ENCODE measurements at places on chromosomes 4 and X.

DNA sequence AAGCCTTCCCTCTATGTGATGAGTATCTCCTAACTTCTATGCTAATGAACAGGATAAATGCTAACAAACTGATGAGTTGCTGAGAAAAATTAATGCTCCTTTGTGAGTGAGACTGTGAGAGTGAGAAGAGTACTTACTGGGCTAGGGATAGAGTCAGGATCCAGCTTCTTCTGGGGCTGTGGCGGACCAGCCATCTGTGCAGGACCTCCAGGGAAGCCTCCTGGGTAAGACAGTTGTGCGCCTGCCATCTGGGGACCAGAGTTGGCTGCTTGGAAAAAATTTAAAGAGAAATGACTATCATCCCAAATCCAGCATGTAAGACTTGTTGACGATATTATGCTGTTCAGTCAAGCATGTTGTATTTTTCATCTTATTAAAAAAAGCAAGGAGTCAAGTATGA is 21.0 kb downstream of the SEC24D start:
- no peak for DNase-seq

DNA sequence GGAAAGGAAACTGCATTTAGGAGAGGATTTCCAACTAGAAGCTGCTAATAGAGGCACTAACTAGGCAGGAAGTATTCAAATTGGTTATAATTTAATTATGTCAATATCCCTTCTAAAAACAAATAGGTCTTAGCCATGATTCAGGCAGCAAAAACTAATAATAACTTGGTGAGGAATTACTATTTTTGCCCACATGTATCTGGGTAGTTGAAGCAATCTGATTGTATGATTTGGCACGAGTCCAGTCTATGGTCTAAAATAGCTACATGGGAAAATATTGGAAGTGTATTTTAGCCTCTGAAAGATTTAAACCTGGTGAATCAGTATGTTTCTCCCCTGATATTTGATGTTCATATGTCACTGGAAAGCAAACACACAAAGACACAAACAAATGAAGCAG is 62.2 kb downstream of the MFAP3L start:
- DNase-seq, result no peak

GRCh38 chrX:111361751-111362150 is 50.2 kb downstream of the DCX start:
- no peak for DNase-seq

DNA sequence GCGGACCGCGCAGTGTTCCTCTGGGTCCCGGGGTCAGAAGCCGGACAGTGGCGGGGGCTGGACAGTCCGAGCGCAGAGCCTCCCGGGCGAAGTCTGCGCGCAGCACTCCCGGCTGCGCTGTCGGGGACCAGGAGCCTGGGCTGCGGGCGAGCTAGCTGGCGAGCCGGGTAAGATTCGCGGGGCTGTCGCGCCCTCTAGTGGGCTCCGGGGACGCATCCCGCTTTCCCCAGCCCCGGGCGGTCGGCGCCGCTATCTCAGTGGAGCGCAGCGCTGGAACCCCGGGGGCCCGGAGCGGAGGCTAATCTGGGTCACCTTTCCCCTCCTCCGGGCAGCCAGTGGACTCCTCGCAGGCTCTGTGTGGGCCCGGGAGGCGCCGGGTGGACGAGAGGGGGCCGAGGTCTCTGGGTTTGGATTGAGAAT is 4.2 kb downstream of the PDGFRA start:
- DNase-seq, result peak; percentile 95

DNA sequence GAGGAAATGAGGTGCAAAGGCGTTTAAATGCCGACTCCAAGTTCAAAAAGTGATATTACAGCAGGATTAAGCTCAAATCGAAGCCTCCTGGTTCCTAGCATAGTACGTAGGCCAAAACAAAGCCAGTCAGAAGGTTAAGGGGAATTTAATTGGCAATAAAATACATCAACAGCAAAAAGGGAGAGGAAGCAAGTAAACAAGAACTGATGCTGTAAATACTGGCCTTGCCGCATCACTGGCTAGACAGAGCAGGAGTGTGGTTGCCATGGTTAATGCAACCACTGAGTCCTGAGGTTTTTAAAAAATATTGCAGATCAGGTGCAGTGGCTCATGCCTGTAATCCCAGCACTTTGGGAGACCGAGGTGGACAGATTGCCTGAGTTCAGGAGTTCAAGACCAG is 63.2 kb upstream of the FBXW7 start:
- DNase-seq, result no peak

DNA sequence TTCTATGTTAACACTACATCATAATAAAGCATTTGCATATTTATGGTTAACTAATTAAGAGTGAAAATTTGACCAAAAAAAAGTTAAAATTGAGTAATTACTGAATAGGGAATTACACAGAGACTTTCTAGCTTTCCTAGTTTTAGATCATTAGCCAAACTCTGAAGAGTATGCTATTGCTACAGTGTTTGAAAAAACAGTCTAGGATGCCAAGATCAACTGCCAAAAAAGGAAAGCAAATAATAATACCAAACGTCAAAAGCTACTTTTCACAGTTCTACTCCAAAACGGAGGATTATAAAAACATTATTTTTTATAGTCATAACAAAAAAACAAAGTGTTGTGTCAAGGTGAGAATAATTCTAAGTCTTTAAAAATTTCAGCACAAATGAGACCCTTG is 359.8 kb upstream of the CTSO start:
- DNase-seq, result no peak

DNA sequence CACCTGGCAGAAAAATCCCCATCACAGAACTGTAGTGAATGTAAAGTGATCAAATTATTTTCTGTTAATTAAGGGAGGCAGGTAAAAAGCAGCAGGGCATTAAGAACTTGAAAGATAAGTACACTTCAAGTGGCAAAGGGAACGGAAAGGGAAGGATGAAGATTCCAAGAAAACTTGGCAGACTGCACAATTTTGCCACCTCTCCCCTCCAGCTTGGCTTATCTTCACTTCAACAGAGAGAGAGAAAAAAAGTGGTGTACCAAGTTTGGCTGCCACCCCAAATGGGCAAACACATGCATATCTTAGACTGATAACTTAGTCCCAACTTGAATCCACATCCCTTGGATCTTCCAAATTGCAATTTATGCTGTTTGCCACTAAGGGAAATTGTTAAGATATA is 598.1 kb upstream of the ACTRT1 start:
- no peak for DNase-seq

- no peak for DNase-seq
Observed at GRCh38 chr4:37845201-37845600, 18.7 kb downstream of the PGM2 start.

DNA sequence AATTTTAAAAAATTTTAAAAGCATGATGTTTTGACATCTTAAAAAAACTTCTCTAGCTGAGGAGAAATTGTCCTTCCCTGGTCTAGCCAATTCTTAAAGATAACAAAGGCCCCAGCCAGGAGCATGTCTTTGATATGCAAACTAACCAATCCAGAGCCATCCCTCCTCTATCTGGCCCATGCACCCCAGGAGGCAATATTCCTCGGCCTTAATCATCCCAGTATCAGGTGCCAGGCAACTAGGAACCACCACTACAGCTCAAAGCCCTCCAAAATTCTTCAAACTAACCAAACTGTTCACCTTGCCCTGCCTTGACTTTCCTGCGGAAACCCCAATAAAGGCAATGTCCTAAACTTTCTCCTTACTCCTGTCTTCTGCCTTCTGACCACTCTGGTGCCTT is 97.8 kb upstream of the USP9X start:
- DNase-seq, result peak; percentile 68

- DNase-seq, result peak; percentile 98
Observed at GRCh38 chrX:16946361-16946964, at the start of gene REPS2. TSS of gene REPS2 (plus strand) at chrX:16946658. CDS start at chrX:16946862, 204 bp downstream.

DNA sequence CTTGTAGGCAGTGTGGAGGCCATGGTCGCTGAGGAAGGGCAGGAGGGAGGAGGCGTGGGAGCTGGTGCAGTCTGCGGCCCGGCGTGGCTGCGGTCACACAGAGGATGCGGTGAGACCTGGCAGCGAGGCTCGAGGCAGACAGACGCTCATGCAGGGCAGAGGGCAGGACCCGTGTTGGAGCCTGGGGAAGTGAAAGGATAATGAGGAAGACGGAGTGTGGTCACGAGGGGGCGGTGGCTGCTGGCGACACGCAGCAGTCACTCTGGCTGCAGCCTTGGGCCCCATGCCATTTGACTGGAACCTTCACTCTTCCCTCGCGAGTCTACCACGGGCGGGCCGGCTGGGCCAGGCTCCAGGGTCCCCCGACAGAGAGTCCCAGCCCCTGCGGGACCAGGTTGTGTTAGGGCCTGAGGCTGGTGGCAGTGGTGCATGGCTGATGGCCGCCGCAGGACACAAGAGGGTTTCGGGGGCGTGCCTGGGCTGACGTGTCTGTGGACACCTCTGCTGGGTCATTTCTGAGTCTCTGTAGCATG is 68.8 kb upstream of the HGFAC start:
- no peak for DNase-seq

Data from endodermal cell (in vitro differentiated cells).